AG10803 (cell line): ENCODE measurements at places on chromosomes 6 and 20.

- DNase-seq = no peak
These were observed 12.9 kb upstream of the FAM210B start for GRCh38 chr20:56345911-56346310.

- no peak for DNase-seq
These were observed 9.1 kb upstream of the RNF182 start for GRCh38 chr6:13915561-13916229.

DNA sequence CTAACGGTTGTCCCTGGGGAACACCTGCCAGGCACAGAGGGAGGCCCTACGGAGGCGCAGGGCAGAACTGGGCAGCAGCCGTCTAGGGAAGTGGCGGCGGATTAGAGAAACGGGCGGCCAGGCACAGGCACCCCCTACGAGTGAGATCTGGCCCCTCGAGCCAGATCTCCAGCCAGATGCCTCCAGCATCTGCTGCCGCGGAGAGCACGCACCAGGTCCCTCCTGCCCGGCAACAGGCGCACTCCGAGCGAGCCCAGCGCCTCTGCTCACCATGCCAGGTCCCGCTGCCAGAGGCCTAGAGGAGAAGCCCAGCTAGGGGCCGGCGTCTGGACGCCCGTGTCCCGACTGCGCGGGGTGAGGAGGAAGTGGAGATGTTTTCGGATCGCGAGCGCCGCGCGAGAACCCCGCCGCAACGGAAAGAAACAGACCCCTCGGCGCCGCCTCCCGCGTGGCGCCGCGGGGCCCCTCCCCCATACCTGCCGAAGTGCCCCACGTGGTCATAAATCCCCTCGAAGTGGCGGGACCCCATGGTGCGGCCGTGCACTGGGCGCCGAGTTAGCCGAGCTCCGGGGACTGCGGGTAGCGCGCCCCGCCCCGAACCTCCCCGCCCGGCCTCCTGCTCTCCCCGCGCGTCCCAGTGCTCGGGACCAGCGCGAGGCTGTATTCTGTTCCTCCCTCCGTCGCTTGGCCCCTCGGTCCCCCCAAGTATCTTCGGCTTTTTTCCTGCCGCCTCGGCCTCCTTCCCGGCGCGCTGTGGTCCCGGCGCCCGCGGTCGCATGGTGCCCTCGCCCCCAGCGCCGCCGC lies at the start of gene SLC22A16:
Gene SLC22A16 (minus strand): TSS at position 568 of the 804 bp plus-strand sequence. CDS start 39 bp downstream, at position 529.
- DNase-seq = no peak

DNA sequence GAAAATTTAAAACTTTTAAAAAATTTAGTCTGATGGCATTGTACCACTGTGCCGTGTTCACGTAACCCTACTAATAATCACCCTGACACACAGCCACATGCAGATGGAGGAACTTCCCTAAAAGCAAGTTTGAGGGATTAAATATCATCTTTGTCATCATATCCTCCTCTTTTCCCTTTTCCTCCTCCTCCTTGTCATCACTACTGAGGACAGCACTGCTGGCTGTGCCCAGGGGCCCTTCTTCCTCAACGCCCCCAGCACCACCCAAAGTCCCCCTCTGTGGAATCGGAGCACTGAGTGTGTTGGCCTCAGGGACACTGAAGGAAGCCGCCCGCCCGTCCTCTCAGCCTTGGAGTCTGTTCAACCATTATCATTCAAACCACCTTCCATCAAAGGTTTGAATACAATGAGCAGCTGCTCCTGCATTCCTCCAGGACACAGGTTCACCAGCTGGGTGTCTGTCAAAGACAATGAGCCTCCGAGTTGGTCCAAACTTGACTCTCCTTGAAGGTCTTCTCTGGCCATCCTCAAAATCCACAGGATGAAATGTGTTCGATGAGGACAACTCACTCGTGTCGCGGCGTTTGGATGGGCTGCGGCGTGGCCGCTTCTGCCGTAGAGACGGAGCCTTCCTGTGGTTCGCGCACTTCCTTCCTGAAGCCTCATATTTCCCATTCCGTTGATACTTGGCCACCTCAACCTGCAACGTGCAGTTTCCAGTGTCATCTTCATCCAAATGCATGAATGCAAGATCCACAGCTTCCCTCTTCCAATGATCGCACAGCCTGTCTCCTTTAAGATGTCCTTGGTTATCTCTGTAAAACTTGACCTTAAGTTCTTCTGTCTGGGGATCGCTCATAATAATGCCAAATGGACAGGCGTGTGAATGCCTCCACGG lies 23.3 kb downstream of the NQO2 start:
- peak; percentile 26 for DNase-seq

- no peak for DNase-seq
These were observed 8.1 kb upstream of the ZNFX1 start for GRCh38 chr20:49285813-49286494.

DNA sequence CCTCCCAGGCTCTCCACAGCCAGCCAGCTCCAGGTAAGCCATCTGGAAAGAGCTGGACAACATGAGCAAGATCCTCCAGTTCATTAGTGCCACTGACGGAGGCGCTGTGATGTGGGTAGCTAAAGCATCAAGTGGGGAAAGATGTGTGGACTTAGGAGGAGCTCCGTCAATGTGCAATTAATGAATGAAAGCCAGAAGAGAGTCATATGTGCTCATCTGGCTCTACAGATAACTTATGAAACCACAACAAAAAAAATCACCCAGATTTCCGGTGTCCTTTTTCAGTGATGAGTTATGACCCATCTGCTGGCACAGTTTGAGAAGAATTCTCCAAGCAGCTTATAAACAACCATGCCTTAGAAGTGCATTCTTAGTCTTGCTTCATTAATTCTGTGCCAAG lies 311.7 kb upstream of the PLCB4 start:
- DNase-seq = peak; percentile 95

GRCh38 chr6:11275598-11275997 lies 43.1 kb upstream of the NEDD9 start:
- no peak for DNase-seq

DNA sequence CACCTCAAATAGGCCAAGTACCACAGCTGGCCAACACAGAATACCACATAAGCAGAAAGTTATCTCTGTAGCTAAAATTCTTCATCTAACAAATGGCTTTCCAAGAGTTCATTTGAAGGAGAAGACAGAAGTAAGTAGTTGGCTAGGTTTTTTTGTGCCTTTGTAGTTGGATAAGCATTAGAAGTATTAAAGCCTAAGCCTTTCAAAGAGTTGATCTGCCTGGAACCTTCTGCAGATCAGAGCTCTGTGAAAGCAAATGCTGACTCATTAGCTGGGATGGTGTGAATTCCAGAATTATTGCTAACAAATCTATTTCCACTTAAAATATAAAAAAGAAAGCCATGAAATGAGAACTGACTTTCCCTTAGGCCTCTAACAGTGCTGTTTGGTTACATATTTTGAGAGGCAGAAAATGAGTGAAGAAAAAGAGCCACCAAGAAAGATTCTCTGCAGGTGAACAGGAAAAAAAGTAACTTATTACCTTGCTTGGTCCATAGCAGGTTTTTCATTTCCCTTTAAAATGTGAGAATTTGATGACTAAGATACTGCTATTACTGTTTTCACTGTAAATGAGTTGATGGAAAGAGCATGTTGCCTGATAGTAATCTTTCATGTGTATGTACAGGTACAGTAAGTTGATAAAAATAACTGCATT lies 763.2 kb upstream of the FLRT3 start:
- DNase-seq = peak; percentile 84

GRCh38 chr20:37358366-37359150 lies 12.6 kb downstream of the SRC start:
- peak; percentile 36 for DNase-seq

DNA sequence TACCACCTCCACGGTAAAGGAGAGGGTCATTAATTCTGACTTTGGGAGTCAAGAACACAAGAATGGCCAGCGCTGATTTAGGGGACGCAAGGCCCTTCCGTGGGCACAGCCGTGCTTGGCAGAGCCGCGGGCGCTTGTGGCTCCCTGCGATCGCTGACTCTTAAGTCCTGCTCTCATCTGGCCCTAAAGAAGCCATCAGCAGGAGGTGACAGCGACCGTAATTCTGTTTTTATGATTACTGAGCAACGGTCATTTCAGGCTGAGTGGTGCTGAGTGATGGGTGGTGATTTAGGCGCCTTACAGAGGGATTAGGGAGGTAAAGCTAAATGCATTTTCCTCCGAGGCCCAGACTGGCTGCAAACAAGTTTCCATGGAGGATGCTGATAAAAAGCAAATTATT lies 364.6 kb upstream of the SULF2 start:
- no peak for DNase-seq

DNA sequence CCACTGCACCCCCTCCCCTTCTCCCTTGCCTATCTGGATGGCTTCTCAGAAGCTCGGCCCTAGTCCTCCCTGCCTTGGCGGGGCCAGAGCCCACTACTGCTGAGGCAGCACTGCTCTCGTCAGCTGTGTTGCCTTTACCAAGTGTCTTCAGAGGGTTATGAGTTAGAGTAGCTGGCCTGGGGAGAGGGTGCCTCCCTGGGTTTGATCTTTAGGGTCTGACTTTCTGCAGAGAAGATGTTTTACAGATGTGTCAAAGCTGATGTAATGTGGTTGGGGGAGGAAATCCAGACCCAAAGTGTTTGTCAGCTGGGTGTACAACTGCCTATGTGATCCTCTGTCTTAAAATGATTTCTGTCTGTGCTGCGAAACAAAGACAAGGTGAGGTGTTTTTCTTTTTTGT lies 30.4 kb upstream of the PI16 start:
- DNase-seq = peak; percentile 49

- no peak for DNase-seq
These were observed 250.9 kb upstream of the POU3F2 start for GRCh38 chr6:98583506-98583905.

DNA sequence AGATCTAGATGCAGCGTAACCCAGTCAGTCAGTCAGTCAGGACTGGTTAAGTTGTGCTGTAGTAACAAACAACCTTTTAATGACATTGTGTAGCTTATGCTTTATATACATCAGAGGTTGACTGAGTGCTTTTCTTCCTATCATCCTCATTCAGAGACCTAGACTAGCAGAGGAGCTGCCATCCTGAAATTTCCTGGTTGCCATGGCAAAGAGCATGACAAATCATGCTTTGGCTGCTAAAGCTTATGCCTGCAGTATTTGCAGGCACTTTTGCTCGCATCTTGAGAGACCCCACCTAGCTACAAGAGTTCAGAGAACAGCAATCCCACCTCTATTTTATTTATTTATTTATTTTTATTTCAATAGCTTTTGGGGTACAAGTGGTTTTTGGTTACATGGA lies 244.0 kb downstream of the BTBD3 start:
- DNase-seq = no peak

DNA sequence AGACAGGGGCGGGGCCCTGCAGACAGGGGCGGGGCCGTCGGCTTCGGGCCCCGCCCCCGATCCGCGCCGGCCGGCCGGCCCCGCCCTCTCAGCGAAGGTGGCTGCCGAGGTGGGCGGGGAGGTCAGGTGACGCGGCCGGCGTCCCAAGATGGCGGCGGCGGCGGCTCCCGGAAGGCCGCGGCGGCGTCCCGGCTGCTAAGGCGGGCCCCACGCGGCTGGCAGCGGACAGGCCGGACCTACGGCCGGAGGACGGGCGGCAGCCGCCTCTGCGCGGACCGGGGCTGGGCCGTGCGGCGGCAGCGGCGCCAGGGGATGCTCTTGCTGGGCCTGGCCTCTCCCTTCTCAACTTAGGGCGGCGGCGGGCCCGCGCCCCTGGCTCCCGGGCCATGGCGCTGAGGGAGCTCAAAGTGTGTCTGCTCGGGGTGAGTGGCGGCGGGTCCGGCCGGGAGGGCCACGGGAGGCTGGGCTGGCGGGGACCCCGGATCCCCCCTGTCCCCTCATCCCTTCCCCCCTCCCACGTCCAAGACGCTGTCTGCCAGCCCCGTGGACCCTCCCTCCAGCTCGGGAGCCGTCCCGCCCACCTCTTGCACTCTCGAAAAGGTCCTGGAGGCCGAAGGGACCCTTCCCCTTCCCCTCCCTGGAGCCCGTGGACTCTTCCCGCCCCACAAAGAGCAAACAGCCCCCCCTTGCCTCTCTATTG lies at the start of gene RAB22A:
Gene RAB22A (plus strand): TSS at position 125 of the 700 bp plus-strand sequence. CDS start 262 bp downstream, at position 387.
- DNase-seq = peak; percentile 80

DNA sequence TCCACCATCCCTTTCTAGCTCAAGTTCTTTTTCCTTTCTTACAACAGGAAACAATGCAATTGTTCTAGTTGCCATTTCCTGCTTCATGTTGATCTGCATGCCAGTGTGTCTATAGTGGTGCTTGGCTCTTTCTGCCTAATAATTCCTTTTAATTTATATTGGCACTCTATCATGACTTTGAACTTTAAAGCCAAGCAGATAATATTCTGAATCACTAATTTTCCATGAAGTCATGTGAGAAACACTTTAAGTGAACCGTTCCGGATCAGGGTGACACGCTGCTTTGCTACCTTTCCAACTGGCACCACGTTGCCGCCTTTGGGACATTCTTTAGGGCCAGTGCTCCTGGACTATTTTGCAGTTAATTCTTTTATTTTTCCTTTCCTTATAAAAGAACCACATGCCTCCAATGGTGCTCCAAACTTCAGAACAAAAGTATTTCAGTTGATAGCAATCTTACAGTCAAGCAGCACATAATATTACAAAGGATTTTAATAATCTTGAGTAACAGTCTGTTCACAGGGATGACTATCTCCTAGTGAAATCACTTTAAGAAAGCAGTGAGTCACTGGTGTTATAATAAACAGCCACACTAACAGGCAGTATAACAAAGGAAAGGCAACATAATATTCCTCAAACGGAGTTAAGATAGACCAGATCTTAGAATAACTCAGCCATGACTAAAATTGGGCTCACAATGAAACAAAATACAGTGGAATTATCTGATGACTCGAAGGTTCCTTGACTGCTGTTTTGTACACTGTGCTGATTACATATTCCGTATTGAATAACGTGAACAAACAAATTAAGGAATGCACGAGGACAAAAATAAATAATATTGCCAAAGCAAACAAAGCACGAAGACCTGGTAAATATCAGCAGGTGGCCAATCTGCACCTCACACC lies 19.0 kb upstream of the BLOC1S5 start:
- DNase-seq = peak; percentile 82

DNA sequence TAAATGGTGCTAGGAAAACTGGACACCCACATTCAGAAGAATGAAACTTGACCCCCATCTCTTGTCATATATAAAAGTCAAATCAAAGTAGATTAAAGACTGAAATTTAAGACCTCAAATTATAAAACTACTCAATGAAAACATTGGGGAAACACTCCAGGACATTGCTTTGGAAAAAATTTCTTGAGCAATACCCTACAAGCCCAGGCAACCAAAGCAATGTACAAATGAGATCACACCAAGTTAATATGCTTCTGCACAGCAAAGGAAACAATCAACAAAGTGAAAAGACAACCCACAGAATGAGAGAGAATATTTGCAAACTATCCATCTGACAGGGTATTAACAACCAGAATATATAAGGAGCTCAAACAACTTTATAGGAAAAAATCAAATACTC lies 407.9 kb upstream of the BTBD3 start:
- DNase-seq = no peak

- no peak for DNase-seq
These were observed 62.9 kb downstream of the TRMT6 start for GRCh38 chr20:5887386-5887785.

- DNase-seq = peak; percentile 94
These were observed 179.5 kb downstream of the ADAT2 start for GRCh38 chr6:143271024-143271423.

DNA sequence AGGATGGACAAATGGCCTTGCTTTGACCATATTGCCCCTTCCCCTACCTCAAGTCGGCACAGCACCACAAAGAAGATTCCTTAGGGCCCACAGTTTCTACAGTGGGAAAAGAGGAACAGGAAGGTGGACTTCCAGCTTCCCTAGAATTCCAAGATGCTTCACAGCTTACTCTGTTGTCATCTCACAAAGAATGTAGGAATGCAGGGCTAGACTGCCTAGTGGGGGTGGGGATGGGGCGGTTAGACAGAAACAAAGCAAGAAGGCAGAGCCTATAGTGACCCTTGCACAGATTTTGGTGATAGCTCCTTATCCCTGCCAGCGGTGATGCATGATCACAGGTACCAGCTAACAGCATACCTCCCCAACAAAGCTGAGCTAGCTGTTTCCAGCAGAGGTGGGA lies 607.6 kb upstream of the MAN1A1 start:
- DNase-seq = no peak

GRCh38 chr6:100461917-100462705 lies 2.6 kb downstream of the SIM1 start:
- DNase-seq = peak; percentile 38
